Lower leg skin (tissue), 4 donors: ENCODE measurements at places on chromosomes 12 and 14. TPM values are rescaled to one million over a fixed set of nuclear protein-coding genes. Genes with fewer than 3 reads are reported as not detected.

Gene LUM
- total RNA-seq, result 11.2 TPM

Gene FLVCR2
- total RNA-seq, result 20.0 TPM

Gene NPAS3
- total RNA-seq, result 0.29 TPM

Gene CD4
- 4.2 TPM for total RNA-seq

Gene PDE3A
- 3.2 TPM for total RNA-seq
